ENCODE measurements at places on chromosomes 2 and 18.

DNA sequence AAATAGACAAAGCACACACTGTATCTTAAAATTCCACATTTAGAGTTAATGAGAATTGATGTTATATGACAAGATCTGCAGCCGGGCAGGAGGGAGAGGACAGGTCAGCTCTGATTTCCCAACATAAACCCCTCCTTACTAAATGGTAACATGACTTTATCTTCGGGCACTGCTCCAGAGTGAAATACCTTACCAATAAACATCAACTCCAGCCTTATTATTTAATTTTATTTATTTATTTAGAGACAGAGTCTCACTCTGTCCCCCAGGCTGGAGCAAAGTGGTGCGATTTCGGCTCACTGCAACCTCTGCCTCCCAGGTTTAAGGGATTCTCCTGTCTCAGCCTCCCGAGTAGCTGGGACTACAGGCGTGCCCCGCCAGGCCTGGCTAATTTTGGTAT, 1.7 kb downstream of the CYB5A start:
- no peak for DNase-seq

GRCh38 chr2:96152304-96153161, 7.3 kb upstream of the DUSP2 start:
- DNase-seq: no peak

DNA sequence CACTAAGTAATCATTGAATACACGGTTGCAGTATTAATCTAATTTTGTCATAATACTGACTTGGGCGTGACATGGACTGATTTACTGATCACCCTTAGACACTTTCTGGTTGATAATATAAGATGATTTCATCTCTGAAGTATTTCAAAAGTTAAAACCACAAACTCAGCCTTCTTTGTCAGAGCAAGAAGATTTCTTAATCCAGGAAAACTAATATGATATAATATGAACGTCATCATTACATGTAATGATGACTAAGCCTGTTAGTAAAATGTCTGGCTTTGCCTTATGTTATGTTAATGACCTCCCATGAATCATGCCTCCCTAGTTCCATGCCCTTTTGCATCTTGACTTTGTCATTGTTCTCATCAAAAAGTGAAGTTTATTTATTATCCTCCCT, 1325.0 kb upstream of the CDH2 start:
- no peak for DNase-seq

DNA sequence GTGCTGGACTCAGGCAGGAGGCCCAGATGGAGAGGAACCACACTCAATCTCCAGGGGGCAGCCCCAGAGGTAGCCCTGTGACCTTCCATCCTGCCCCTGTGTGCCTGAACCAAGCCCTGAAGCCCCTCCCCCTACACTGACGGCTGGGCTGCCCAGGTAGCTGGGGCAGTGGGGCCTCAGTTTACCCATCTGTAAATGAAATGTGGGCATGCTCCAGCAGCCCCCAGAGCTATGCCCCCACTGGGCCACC, 15.8 kb downstream of the CROCC2 start:
- no peak for DNase-seq

GRCh38 chr2:42249887-42250286, 80.7 kb downstream of the EML4 start:
- no peak for DNase-seq

DNA sequence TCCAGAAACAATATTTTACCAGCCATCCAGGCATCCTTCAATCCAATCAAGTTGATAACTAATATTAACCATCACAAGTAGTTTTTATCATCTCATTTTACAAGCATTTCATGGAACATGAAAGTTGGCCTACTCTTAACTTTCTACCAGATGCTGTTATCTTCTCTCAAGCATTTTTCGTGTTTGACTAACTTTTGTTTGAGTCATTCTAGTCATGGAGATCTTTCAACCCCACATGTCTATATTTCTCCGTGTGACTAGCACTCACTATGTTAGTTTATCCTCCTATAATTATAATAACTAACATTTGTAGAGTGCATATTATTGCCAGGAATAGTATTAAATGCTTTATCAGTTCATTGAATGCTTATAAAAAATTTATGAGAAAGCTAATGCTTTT, 307.0 kb upstream of the CWC22 start:
- DNase-seq: no peak

GRCh38 chr18:24814521-24814920, 354.1 kb downstream of the HRH4 start:
- no peak for DNase-seq

DNA sequence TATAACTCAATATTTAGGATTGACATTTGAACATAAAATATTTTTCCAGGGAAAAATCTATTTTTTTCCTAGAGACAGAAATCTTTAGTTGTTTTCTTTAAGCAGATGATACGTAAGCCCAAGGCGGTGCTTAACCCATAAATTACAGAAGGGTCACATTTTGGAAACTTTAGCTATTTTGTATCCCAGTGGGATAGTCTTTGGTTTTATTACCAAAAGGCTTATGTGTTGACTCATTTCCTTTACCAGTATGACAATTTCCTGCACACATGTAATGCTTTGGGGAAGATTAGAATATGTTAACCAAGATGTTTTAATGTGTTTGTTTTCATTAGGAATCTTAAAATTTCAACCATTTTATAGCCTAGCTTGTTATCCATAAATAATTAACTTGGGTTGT, 24.8 kb downstream of the DYNC1I2 start:
- DNase-seq: no peak

- no peak for DNase-seq
Observed at GRCh38 chr2:223731503-223731902, 105.9 kb downstream of the AP1S3 start.

DNA sequence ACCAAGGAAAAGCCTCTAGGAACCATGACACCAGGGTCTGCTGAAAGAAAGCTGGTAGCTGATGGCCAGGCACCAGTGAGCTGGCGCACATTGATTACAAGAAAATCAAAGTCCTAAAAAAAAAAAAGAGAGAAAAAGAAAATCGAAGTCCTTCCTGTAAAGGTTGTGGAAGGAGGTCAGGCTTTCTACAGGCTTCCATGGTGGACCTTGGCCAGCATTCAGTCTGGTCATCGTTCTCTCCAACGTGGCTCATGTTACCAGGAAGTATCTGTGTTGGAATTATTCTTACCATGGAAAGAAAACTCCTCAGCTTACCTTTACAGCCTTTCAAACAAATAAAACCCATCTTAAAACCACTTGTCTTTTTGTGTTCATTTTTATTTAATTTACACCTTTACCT, 65.6 kb downstream of the CYB5A start:
- DNase-seq: no peak
